ENCODE measurements at places on chromosomes 6 and 20.
A peak's percentile ranks its signal among the peaks of the same experiment; 100 is the strongest.

DNA sequence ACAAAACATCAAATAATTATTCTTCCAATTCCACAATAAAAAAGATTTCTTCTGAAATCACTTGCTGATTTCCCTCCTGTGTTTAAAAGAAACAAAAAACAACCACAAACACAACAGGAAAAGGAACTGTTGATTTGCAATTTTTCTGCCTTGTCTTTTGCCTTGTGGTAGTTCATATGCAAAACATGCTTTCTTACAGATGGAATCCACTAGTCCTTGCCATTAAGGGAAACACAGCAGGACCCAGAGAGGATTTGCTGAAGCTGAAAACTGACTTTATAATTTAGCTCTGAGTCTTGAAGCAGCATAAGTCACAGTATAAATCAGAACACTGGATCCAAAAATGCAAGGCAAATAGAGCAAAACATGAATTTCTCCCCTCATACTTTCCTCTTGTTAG lies 328.8 kb downstream of the PHF3 start:
- no peak for DNase-seq

- no peak for DNase-seq
These were observed 125.3 kb upstream of the FOXO3 start for GRCh38 chr6:108435391-108435790.

- no peak for DNase-seq
These were observed 373.9 kb upstream of the SYNCRIP start for GRCh38 chr6:86016567-86016966.

DNA sequence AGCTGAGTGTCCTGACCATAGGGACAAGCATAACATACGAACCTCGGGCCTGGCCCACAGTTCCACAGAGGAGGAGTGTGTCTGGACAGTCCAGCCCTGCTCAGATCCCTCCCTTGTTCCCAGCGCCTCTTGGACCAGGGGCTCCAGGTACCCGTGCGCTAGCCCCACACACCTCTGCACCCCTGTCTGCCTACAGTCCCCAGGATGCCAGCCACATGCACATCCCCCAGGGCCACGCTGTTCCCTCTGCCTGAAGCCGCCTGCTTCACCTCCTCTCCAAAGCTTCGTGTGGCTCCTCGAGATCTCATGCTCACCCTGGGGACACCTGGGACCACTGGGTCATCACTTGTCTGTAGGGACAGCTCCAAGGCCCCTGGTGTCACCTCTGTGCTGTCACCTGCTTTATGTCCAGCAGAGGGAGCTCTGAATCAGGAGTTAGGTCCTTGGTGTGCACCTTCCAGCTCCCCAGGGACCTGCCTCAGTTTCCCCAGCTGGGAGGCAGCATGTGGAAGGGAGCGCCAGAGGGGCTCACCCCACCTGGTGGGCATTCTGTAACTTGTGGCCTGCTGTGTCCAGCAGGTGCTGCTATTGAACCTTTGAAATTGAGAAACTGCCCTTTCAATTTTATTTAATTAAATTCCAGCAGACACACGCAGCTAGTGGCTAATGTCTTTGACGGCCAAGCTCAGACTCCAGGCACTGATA lies 7.3 kb upstream of the YTHDF1 start:
- DNase-seq, result peak; percentile 60

- DNase-seq, result no peak
These were observed 61.0 kb downstream of the EDN3 start for GRCh38 chr20:59361411-59361810.

DNA sequence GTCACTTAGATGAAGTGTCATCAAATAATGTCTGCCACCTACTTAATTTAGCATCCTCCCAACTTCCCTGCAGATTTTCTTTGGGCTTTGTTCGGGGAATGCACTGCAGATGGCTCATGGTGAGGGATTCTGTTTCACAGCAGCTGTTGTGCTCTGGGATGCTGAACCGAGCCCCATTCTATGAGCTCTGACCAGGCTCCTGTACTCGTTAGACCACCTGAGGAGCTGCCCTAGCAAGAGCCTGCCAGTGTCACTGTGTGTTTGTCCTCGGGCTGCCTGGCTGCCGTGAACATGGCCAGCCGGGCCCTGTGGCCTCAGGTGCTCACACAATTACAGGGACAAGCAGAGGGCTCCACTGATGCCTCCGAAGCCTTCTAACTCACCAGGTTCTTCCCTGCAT lies 238.8 kb upstream of the ECI2 start:
- DNase-seq, result no peak

GRCh38 chr6:145483191-145483996 lies 251.9 kb downstream of the EPM2A start:
- DNase-seq, result peak; percentile 18

GRCh38 chr20:46928580-46929132 lies 34.0 kb downstream of the EYA2 start:
- DNase-seq, result peak; percentile 87

- no peak for DNase-seq
These were observed 217.2 kb upstream of the ZNF217 start for GRCh38 chr20:53810661-53811355.

GRCh38 chr20:63015662-63016361 lies 9.0 kb upstream of the BHLHE23 start:
- no peak for DNase-seq

DNA sequence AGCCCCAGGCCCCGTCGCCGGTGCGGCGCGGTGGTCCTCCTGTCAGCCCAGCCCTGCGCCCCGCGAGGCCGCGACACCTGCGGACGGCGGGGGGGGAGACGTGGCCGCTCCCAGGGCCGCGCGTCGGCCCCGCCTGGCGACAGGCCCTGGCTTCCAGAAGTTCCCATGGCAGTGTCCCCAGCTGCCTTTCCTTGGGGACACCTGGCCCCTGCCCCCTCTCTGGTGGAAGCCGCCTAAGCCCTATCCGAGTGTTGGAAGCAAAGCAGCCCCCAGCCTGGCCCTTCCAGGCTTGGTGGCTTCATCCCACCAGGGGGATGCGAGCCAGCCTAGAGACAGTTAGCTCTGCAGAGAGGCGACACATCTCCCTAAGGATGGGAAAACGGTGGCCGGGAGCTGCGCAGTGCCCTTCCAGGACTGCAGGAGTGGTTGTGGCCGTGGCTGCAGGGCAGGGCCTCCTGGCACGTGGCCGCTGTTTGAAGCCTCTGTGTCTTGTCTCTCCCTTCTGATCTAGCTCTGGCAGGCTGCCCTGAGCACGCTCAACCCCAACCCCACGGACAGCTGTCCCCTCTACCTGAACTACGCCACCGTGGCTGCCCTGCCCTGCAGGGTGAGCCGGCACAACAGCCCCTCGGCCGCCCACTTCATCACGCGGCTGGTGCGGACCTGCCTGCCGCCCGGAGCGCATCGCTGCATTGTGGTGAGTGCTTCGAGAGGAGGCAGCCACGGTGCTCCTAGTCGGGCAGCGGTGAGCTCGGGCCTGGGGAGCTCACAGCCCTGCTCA lies 816 bp downstream of the NPEPL1 start:
- DNase-seq, result no peak

DNA sequence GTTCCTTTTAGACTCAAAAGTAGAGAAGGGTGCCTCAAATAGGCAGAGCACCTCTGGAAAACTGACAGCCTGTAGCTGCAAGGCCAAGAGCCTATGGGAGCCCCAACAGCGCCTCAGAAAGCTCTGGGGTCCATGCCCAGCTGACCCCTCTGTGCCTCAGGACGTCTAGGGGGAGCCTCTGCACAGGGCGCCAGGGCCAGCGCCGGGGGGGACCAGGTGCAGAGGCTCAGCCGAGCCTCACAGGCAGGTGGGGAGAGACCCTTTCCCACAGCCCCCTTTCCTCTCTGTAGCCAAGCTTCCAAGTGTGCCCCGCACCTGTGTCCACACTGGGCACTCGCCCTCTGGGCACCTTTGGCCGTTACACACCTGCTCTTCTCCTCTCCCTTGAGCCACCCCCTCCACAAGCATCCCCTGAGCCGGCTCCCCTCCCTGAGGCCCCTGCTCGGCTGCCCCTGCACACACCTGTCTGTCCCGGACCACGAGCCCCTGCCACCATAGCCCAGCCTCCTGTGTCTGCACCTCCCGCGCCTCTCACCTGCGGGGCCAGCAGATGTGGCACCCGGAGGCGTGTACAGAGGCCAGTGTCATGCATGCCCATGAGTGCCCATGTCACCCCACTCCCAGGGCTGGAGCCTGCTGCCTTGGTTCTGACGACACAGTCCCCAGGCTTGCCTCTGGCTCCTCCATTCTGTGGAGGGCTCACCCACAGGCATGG lies 53.2 kb downstream of the GINS1 start:
- no peak for DNase-seq

DNA sequence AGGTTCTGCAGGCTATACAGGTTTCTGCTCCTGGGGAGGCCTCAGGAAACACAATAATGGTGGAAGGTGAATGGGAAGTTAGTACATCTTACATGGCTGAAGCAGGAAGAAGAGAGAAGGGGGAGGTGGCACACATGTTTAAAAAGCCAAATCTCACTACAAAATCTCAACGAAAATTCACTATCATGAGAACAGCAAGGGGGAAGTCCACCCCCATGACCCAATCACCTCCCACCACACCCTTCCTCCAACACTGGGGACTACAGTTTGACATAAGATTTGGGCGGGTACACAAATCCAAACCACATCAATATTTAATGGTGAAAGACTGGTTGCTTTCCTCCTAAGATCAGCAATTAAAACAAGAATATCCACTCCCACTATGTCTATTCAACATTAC lies 13.8 kb upstream of the POLR1H start:
- no peak for DNase-seq

DNA sequence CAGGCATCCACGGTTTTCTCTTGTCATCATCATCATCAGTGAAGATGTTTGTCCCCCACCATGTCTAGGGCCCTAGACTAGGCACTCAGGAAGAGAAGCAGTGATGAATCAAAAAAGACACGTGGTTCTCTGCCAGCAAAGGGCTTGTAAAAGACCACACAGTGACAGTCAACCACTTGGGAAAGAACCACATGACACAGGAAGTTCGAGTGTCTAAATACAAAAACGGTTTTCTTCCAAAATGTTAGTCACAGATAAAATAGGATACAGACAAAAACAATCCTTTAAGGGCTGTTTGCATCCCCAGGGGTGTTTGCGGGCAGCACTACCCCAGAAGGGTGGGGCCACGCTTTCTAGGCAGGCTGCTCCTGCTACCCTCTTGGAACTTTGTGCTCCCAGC lies 356.8 kb upstream of the AGPAT4 start:
- no peak for DNase-seq

- no peak for DNase-seq
These were observed 271.0 kb downstream of the ZNF217 start for GRCh38 chr20:53322651-53323050.

DNA sequence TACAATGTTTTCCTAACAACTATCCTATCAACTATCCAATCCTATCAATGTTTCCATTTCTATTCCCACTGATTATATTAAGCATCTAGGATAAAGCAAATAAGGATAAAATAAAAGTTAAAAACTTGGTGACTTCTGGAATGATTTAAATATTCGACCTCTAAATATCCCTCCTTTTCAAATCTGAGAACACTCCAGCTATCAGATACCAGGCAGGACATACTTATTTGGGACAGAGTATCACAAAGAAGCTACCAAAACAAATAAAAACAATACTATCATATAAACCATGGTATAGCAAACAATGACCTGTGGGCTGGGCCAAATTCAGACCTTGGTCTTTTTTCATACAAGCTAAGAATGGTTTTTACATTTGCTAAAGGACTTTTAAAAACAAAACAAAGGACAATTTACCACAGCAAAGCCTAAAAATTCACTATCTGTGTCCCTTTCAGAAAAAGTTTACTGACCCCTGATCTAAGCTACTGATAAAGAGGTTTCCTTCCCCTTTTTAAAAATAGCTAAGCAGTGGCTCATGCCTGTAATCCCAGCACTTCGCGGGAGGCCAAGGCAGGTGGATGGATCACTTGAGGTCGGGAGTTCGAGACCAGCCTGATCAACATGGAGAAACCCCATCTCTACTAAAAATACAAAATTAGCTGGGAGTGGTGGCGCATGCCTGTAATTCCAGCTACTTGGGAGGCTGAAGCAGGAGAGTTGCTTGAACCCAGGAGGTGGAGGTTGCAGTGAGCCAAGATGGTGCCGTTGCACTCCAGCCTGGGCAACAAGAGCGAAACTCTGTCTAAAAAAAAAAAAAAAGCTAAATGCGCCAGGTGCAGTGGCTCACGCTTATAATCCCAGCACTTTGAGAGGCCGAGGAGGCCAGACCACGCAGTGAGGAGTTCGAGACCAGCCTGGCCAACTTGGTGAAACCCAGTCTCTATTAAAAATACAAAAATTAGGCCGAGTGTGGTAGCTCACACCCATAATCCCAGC lies 6.0 kb downstream of the NUP153 start:
- no peak for DNase-seq

DNA sequence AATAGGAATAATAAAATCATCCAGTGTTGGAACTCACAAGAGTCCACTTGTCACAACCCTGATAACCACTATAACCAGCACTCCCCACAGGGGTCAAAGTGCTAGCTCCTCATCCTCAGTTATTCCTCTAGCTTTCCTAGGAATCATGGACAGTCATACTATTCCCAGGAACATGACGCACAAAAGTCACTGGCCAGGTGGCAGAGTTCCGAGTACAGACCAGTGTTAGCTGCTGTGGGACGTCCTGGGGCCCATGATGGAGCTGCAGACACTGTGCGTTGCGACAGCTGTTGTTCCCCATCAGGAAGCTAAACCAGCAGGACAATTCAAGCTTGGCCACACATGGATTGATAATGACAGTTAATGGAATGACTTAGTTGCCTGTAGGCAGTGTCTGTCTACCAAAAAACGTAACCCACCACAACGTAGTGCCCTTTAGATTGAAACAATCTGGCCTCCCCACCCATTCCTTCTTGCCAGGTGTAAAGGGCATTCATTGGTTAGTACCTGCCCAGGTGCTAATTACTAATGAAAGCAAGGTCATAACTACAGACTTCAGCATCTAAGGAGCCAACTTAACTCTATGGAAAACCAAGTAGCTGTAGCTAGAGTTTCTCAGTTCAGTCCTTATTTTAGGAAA lies 17.4 kb downstream of the EZR start:
- no peak for DNase-seq

DNA sequence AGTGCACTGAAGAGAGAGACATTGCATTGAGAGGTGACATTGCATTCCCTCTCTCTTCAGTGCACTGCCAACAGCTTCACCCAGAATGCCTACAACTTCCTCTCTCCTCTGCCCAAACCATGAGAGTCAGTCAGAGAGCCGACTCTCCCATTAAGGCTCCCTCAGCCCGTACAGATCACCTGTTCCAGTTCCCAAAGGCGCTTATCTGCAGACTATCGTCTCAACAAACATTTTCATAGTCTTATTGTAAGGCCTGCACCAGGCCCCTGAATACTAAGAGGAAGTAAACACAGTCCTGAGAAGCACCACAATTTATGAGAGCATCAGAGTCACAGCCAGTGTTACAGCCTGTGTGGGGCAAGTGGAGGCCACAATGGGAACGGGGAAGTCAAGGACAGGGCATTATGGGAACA lies 53.7 kb downstream of the GFOD1 start:
- no peak for DNase-seq

- no peak for DNase-seq
These were observed 164.1 kb upstream of the SYNDIG1 start for GRCh38 chr20:24305371-24305770.

Measured in foreskin fibroblast (primary cell).